Stimulated activated CD8-positive, alpha-beta memory T cell treated with anti-CD3 and anti-CD28 coated beads, Interleukin-15, amount 100 ng/mL, for 24 hours (primary cell): ENCODE measurements at places on chromosomes 16 and 17.

DNA sequence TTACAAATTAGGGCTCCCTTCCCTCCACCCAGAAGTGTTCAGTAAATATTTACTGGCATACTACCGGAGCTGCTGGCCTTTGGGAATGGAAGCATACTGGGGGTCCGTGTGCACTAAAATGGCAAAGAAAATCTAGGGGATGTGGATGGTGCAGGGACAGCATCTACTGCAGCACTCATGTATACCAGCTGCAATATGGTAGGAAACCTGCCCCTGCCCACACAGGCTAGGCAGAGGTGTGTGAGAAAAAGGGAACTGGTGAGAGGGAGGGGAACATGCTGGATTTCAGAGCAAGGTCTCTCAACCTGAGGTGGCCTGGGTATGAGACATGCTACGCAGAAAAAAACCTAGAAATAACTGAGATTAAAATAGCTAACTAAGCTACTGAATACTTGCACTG lies 145.4 kb downstream of the CDH13 start:
- no peak for DNase-seq

- DNase-seq: no peak
Observed at GRCh38 chr16:49455991-49456745, 82.6 kb downstream of the C16orf78 start.

DNA sequence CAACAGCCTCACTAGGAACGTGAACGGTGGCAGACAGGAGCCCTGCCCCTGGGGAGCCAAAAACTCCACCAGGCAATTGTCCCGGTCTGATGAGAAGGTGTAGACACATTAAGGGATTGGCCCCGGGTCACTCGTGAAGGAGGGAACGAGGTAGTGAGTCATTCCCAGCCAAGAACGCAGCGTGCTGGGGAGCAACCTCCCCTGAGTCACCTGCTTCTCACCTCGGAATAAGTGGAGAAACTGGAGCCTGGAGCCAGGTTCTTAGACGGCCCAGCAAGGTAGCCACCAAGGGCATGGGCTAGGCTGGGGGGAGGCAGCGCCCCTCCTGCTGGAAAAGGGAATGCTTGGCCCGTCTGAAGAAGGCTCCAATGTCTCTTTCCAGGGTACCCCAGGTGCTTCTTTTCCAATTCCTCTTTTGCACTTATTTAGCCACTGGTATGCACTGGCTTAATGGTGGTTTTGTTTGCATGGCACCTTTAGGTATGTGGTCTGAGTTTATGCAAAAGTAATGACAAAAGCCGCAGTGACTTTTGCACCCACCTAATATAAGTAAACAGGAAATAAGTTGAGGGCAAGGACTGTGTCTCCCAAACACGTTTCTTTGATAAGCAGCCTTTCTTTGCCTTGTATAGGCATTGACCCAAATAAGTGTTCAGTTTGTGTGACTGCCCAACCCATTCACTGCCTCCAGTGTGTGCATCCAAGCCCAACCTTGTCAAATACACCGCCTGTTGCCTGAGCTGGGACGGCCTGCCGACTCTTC lies 1.8 kb upstream of the HELZ start:
- no peak for DNase-seq

DNA sequence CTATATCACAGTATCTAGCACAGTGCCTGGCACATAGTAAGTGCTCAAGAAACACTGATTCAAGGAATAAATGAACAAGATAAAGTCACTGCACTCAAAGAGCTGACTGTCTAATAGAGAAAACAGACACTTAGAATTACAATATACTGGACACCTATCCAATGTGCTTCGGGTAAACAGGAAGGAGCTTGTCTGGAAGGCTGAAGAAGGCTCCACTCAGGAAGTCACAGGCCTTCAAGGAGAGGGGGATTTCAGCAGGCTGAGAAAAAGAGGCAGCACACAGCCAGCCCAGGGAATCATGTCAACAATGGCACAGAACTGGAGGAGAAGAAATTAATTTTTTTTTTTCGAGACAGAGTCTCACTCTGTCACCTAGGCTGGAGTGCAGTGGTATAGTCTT lies 9.7 kb upstream of the IL4R start:
- no peak for DNase-seq

DNA sequence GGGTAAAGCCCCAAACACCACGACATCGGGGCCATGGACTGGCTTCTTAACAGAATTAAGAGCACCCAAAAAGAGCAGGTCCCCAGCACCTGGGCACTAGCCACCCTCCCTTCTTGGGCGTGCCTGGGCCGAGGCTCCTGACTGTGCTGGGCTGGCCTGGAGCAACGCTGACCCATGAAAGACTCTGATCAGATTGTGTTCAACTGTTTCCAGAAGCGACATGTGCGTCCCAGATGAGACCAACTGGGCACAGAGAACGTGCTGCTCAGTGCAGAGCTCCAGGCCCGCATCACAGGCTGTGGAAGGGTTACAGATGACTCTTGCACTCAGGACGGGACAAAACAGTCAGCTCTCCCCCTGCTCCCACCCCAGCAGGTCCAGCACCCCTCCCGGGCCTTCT lies 100.7 kb downstream of the KCNJ12 start:
- DNase-seq: no peak

DNA sequence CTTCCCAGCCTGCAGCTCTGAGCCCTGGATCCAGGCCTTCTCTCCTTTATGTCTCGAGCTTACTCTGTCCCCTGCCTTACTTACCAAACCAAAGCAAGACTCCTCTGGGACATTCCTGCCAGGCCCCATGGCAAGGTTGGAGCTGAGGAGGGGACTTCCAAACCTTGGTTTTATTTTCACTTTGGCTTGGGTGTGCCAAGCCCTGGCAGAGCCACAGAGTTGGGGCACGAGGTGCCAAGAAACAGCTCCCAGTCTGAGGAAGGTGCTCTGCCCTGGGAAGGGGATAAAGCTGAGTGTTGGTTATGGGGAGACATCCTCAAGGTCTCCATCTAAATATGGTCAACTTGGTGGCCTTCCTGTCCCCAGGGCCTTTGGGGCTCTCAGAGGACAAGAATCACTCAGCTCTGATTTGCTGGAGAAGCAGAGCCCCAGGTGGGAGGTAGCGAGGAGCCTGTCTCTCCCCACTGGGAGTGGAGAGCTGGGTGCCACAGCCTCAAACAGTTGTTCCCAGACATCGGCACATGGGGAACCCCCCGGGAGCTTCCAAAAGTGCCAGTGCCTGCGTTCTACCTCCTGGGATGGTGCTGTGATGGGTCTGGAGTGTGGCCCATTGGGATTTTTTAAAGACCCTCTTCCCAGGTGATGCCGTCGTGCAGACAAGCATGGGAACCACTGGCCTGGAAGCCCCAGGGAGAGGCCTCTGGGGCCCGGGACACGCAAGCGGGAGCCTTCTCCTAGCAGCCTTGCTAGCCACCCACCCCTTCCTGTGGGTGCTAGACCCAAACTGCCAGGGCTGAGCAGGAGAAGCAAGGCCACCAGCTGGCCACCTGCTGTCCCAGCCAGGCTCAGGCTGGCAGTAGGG lies 10.3 kb downstream of the NLRC5 start:
- DNase-seq: no peak

GRCh38 chr17:35548978-35549377 lies 11.5 kb upstream of the SLFN12L start:
- DNase-seq: no peak

GRCh38 chr17:42846594-42847280 lies 2.4 kb downstream of the AOC2 start:
- DNase-seq: no peak

GRCh38 chr17:34850023-34850422 lies 111.2 kb downstream of the CCT6B start:
- no peak for DNase-seq

- DNase-seq: no peak
Observed at GRCh38 chr17:30824002-30824355, 513 bp downstream of the CRLF3 start.

- DNase-seq: no peak
Observed at GRCh38 chr16:68698091-68698490, 39.0 kb upstream of the CDH1 start.

DNA sequence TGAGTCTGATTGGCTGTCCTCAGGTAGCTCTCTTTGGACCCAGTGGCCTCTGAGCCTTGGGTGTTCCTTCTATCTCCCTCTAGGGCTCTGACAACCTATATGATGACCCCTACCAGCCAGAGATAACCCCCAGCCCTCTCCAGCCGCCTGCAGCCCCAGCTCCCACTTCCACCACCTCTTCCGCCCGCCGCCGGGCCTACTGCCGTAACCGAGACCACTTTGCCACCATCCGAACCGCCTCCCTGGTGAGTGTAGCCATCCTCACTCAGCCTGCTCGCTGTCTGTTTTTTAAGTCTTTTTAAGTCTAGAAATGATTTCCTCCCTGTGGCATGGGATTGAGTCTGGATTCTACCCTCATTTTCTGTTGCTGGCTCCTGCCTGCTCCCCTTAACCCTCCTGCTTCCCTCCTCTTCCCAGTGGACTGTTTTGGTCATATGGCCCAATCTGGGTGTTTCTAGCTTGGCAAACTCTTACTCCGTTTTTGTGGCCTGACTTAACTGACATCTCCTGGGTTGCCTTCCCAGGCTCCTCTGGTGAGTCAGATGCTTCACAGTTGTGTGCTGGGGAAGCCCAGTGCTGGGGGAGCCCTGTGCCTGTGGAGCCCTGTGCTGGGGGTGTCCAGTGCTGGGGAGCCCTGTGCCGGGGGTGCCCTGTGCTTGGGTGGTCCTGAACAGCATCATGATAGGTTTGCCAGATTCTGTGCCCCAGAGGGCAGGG lies 9.9 kb downstream of the TAOK2 start:
- DNase-seq: no peak

DNA sequence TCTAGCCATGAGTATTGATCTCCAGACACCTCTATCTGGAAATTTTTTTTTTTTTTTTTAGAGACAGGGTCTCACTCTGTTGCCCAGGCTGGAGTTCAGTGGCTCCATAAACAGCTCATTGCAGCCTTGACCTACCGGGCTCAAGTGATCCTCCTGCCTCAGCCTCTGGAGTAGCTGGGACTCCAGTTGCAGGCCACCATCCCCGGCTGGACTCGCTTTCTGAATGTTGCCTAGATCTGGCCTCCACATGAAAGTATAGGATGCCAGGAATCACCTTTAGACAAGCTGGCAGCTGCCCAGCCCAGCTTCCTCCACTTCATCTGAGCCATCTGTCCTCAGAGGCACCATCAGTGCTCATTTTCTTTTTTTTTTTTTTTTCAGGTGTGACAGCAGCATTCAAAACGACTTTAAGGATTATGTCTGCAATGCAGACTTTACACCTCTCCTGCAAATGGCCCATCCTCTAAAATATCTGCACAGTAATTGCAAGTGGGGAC lies 6.4 kb upstream of the PRR14 start:
- DNase-seq: no peak

- DNase-seq: no peak
Observed at GRCh38 chr17:36705874-36706731, 104.7 kb downstream of the MRM1 start.
